Memory B cell (primary cell): ENCODE measurements at places on chromosomes 1 and 21.
A peak's percentile ranks its signal among the peaks of the same experiment; 100 is the strongest.

GRCh38 chr1:107291987-107292386, 151.1 kb downstream of the NTNG1 start:
- DNase-seq = no peak
- no peaks in the 10 kb centered on the region for H3K4me1 ChIP-seq
- H3K27me3 ChIP-seq = no peaks in the 10 kb centered on the region
- no peaks in the 10 kb centered on the region for H3K36me3 ChIP-seq

GRCh38 chr1:237172118-237172485, 130.1 kb downstream of the RYR2 start:
- no peaks in the 10 kb centered on the region for H3K4me1 ChIP-seq
- DNase-seq = no peak
- peaks cover 2% of the 10 kb centered on the region for H3K27me3 ChIP-seq
- H3K4me3 ChIP-seq = no peak overlapping the region
- H3K36me3 ChIP-seq = no peaks in the 10 kb centered on the region

- no peak overlapping the region for H3K27ac ChIP-seq
- no peaks in the 10 kb centered on the region for H3K36me3 ChIP-seq
- no peak overlapping the region for H3K4me3 ChIP-seq
- no peak for DNase-seq
Measured at GRCh38 chr1:203592730-203593129, 33.9 kb upstream of the ATP2B4 start.

DNA sequence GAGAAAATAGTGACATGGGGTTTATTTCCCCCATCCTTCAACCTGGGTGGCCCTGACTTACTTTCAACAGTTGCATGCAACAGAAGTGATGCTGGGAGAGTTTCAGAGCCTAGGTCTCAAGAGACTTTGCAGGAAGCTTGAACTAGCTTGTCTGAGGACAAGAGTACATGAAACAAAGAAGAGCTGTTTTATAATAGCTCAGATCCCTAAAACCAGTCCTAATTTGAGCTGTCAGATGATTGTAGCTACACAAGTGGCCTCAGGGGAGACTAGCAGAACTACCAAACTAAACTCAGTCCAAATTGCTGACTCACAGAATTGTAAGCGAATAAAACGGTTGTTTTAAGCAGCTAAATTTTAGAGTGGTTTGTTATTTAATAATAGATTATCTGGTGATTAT, 17.1 kb downstream of the RC3H1 start:
- no peak overlapping the region for H3K27ac ChIP-seq
- H3K4me3 ChIP-seq = no peak overlapping the region

- peaks cover 8% of the 10 kb centered on the region for H3K4me1 ChIP-seq
- peaks cover 14% of the 10 kb centered on the region for H3K27me3 ChIP-seq
- peak overlapping the region; percentile 9 for H3K4me3 ChIP-seq
- no peak overlapping the region for H3K27ac ChIP-seq
- DNase-seq = no peak
Measured at GRCh38 chr1:66752671-66753371, 562 bp downstream of the DYNLT5 start.

GRCh38 chr1:40621821-40622450, 43.5 kb downstream of the RIMS3 start:
- peaks cover 13% of the 10 kb centered on the region for H3K27me3 ChIP-seq
- H3K36me3 ChIP-seq = peaks cover 3% of the 10 kb centered on the region
- H3K27ac ChIP-seq = no peak overlapping the region
- no peak for DNase-seq
